ENCODE measurements at places on chromosomes 2 and 18. TPM values are rescaled to one million over a fixed set of nuclear protein-coding genes. Genes with fewer than 3 reads are reported as not detected.

DNA sequence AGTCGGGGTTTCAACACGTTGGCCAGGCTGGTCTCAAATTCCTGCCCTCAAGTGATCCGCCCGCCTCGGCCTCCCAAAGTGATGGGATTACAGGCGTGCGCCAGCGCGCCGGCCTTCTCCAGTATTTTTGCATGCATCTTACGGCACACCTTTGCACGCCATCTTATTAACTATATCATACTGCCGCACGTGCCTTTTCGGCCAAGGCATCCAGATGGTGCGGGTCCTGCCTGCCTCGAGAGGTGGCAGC, 765 bp upstream of the ING5 start:
- DNase-seq = peak; percentile 93

DNA sequence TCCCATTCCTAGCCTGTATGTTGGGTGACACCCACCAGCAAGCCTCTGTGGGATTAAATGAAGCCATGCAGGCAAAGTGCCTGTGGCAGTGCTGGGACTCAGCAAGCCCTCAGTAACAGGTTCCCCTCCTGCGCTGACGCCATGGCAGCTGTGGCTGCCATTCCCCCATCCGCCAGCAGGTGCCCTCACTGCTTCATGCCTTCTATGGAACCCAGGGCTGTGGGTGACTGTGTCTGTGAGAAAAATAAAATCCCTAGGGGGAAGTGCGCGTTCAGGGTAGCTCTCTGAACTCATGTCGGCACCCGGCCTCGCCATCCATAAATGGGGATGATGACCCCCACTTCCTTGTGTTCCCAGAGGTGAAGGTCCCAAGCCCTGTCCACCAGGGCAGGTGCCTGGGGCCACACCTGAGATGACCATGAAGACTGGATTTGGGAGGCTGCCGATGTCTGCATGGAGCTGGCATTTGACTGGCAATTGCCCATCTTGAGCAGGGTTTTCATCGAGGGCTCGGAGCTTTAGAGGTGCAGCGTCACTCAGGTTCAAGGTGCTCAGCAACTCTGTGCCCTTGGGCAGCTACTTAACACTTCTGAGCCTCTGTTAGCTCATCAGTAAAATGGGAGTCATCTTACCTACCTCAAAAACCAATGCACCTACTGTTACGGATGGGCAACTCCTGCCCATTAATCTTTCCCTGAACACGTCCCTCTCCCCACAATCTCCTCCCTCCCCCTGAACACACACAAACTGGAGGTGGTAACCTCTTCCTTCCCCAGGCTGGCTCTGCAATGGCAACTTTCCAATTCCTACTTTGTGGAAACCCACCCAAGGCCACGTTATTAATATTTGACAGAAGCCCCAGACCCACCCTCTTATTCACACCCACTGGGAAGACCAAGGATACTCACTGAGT, 2.9 kb upstream of the MAL start:
- peak; percentile 75 for DNase-seq

DNA sequence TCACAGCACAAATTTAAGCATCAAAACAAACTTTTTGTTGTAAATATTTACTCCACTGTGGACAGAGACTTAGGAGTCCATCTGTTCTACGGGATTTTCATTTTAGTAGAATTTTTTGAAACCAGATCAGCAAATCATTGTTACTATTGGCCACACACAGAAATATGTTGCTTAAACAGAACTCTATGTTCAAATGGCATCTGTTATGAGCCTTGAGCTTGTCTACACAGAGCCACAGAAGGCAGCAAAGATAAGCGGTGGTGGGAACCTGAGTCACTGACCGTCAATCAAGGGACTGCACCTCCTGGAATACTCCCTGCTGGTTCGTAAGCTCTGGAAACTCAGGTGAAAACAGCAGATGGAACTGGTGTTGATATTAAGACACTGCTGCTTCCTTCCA, 156.8 kb downstream of the TMEM200C start:
- no peak for DNase-seq

GRCh38 chr2:74223941-74224770, 25.7 kb downstream of the MTHFD2 start:
- no peak for DNase-seq

DNA sequence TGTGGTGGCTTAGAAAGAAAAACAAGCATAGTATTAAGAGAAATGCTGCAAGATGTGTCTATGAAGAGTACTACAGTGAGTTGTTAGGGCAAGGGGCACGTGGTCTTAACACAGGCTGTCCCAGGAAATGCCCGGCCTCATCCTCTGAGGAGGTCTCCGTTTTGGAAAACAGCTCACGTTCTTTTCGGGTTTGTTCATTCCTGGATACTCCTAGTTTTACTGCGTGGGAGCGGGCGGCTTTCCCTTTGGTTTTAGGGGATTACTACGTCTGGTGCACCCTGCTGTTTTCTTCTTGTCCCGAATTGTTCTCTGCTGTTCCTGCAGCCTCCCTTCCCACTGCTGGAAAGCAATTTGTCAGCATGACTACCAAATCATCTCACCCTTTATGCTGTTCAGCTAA, 55.5 kb upstream of the RAB6D start:
- DNase-seq = no peak

GRCh38 chr18:29588446-29589100, 1411.6 kb upstream of the CDH2 start:
- no peak for DNase-seq

- no peak for DNase-seq
Measured at GRCh38 chr2:201572846-201573508, 70.3 kb downstream of the TMEM237 start.

DNA sequence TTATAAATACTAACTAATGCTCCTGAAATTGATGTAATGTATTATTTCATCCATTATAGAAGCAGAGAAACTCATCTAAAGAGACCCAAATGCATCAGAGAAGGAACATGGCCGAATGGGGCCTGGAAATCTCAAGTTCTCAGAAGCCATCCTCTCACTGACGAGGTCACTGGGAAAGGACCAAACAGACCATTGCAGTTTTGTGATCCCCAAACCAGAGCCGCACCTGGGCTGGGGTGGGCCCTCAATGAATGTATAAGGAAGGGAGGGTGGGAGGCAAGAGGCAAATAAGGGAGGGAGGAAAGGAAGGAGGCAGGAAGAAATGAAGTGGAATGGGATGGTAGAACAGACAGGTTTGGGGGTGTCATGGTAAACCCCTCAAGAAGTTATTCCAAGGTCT, 245.3 kb upstream of the ID2 start:
- no peak for DNase-seq

DNA sequence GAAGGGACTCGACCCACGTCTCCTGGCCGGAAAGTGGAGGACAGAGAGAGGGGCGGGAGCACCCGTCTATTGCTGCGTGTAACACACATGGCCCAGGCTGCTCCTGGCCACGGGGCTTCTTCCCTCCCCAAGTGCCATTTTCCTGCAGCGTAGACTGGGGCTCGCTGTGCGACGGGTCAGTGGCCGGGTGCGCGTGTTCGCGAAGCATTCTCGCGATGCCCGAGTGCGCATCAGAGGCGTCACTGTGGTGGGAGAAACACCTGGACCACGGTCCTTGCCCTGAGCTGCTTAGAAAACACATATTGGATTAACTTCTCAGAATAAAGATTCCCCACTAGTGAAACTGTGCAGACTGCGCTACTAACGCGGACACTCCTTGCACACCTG, 200.8 kb downstream of the EIPR1 start:
- DNase-seq = no peak

- DNase-seq = peak; percentile 49
Measured at GRCh38 chr18:75204269-75204731, 4.6 kb downstream of the PTGR3 start.

GRCh38 chr2:48240912-48241311, 289.0 kb upstream of the STON1 start:
- no peak for DNase-seq

DNA sequence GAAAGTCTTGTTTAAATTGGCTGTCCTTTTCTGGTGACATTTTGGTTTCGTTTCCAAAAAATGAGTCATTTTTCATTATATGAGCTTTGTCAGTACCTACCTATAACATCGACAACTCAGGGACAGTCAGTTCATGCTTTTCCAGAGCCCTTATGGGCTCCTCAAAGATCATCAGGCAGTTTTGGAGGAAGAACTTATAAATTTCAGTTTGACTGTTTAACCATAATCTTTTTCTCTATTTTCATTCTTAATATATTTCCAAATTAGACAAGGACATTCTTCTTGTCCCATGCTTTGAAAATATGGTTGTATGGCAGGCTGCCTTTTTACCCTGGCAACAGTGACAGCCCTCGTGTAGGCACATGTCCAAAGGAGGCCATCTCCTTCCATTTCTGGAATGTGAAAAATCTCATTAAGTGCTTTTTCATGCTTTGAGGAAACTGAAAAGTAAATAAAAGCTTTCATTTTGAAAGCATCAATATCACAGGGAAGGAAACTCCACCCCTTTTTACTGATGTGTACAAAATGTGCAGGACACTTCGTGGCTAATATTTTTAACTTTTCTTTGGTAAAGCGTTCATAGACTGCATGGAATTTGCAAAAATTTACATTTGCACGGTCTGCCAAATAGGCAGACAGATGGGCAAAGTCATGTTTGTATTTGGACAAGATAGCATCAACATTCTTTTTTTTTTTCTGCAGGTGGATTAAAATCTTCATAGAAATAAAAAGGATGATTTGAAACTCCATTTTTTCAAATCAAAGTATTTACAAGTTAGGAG, 7.2 kb upstream of the PROC start:
- DNase-seq = no peak

GRCh38 chr2:162018530-162018929, 55.5 kb downstream of the DPP4 start:
- no peak for DNase-seq

DNA sequence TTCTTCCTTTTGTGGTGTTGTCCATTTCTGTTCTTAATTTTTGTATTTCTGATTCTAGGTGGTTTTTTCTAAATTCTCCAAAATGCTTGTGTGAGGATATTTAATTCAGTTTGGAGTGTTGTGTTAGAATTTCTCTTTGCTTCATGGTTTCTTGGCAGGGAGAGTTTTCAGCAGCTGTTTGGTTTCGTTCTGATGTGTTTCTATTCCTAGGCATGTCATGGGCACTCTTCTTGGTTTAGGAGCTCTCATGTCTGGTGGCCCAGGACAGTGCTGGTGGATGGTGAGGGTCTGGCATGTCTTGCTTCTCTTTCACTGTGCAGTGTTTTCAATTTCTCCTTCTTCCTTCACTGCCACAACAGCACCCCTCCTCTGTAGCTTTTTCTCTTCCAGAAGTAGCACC, 52.9 kb downstream of the OSBPL6 start:
- no peak for DNase-seq

DNA sequence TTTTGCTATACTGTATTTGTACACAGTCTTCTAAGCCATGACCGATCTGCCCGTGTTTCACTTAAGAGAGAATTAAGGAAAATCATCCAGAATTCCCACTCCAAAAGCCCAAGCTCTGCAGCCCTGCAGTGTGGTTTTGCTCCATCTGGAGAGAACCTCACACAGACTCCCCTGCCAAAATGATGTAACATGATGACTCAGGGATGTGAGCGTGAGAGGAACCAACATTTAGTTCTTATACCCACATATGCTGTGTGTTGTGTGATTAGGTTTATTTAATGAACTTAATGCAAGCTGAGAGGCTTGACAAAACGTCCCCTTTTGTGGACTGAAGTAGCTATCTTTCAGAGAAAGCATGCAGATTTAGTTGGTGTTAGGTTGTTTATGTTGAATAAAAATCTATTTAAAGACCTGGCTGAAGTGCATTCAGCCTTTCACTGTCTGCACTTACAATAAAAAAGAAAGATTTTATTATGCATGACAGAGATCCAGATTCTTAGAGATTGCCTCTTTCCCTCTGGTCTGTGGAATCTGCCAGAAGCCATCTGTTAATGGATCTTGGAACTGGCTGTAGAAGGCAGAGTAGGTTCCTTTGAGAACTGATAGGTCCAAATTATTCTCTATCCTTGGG, 6.3 kb downstream of the RAB12 start:
- no peak for DNase-seq

GRCh38 chr2:238380785-238381184, 45.9 kb upstream of the ASB1 start:
- DNase-seq = no peak

- DNase-seq = no peak
Measured at GRCh38 chr2:85712849-85713612, 18.9 kb downstream of the GNLY start.

GRCh38 chr2:10007921-10008808, 35.2 kb upstream of the KLF11 start:
- DNase-seq = no peak

DNA sequence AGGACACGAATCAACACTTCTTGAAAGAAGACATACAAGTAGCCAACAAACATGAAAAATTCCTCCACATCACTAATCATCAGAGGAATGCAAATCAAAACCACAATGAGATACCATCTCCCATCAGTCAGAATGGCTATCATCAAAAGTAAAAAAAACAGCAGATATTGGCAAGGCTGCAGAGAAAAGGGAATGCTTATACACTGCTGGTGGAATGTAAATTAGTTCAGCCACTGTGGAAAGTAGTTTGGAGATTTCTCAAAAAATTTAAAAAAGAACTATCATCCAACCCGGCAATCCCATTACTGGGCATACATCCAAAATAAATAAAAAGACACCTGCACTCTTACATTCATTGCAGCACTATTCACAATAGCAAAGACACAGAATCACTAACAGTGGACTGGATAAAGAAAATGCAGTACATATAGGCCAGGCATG, 78.7 kb downstream of the GRB14 start:
- DNase-seq = no peak

DNA sequence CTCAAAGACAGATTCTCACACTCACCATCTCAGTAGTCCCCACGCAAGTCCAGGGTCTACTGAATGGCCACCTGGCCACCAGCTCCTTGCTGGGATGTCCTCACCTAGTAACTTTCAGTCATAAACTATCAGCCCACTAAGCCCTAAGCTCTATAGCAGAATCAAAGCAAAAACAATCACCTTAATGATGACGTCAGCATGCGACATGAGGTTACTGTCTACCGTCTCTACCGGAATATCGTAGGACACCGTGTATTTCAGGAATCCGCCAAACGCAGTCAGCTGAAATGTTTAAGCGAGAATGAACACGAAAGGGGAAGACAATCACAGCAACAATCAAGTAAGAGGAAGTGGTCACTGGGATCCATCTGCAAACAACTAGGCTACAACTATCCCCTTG, 81.8 kb downstream of the LAMA1 start:
- no peak for DNase-seq

DNA sequence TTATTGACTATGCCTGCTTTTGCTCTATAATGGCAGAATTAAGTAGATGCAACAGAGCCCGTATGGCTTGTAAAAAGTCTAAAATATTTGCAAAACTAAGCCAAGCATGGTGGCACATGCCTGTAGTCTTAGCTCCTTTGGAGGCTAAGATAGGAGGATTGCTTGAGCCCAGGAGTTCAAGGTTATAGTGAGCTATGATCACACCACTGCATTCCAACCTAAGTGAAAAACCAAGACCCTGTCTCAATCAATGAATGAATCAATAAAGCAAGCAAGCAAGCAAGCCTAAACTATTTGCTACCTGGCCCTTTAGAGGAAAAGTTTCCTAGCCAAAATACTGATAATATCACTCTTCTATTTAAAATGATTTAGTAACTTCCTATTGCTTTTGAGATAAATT, 260.0 kb downstream of the OTX1 start:
- DNase-seq = no peak

- no peak for DNase-seq
Measured at GRCh38 chr2:173997753-173998152, 32.6 kb upstream of the SP3 start.

CYBRD1 gene
- 5.4 TPM for total RNA-seq

AKAIN1 gene
- not detected for total RNA-seq

IL36B gene
- not detected for total RNA-seq

LOXHD1 gene
- 0.11 TPM for total RNA-seq

CENPA gene
- 21.4 TPM for total RNA-seq

MARCO gene
- not detected for total RNA-seq

NOSTRIN gene
- not detected for total RNA-seq

MATN3 gene
- 13.5 TPM for total RNA-seq

CAVIN2 gene
- not detected for total RNA-seq

SEPTIN10 gene
- 92.5 TPM for total RNA-seq

Data from H9 (cell line).